ENCODE measurements at places on chromosomes 3 and 15.

DNA sequence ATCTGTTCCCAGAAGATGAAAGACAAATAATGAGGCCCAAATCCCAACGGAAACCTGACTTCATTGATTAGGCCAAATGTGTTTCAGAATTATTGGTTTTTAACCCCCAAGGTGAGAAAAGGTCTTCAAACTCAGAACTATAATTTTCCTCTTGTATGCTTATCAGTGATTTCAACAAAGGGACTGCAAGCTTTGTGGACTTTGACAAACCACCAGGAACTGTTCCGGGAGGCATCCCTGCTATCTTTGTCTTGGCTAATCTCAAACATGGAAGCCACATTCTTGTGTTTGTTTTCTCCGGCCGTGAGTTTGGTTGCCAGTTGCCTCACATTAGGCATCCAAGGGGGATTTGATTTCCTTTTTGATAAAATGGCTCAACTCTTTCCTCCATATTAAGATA, 19.5 kb downstream of the ARHGEF3 start:
- DNase-seq, result no peak

DNA sequence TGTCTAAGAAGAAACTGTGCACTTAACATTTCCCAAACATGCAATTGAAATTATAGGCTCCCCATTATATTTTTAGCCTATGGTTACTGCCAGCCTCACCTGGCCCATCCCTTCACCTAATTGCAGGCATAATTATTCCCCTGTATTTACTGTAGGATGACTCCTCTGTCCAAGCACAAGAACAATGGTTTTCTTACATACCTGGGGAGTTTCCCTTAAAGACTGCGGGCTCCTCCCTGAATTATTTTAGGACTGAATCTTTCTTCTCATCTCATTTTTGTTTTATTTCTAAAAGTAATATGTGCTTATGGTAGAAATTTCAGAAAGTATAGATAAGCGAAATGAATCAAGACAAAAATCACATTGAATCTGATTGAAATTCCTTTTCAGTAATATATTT, 11.4 kb downstream of the TM4SF1 start:
- DNase-seq, result no peak

GRCh38 chr15:64854041-64854440, 12.3 kb downstream of the PLEKHO2 start:
- DNase-seq, result no peak

GRCh38 chr3:64908251-64908685, 220.5 kb upstream of the ADAMTS9 start:
- DNase-seq, result no peak

- no peak for DNase-seq
Measured at GRCh38 chr3:32118215-32118614, 11.8 kb downstream of the GPD1L start.

DNA sequence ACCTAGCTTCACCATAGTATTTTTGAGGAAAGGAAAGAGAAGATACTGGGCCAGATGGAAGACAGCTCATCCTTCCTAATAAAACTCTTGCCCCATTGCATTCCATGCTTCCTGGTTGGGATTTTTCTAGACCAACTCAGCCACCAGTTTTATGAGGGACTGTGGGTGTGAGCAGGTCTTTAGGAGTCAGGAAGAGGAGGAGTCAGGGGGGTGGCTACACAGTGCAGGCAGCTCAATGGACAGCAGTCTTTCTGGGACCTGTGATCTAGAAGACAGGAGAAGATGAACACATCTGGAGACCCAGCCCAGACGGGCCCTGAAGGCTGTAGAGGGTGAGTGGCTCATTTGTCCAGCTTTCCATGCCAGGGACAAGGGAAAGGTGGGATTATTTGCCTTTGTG, at the start of gene NOX5:
Gene NOX5 (plus strand): TSS at position 242 of the 400 bp plus-strand sequence. CDS start 41 bp downstream, at position 283.
- DNase-seq, result no peak

DNA sequence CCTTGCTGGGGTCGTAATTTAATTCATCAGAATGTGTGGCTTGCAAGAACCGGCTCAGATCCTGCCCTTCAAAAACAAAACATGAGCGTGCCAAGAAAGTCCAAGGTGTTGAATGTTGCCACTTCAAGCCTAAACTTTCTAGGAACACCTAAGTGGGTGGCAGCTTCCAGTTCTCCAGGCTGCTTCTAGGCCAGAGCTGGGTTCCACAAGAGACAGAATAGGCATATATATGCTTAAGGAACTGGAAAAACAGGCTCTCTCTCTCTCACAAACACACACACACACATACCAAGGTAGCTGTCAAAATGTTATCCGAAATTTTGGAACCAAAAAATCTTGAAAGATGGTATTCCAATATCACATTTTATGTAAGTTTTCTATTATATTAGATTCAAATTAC, 890 bp upstream of the ADIPOQ start:
- no peak for DNase-seq

Data from stimulated activated CD4-positive, alpha-beta T cell treated with anti-CD3 and anti-CD28 coated beads, Interleukin-1b, Interleukin-23, amount 100 ng/mL, for 24 hours (primary cell).